ENCODE measurements at places on chromosomes 11 and 22.

GRCh38 chr11:125407046-125407445 lies 89.0 kb downstream of the FEZ1 start:
- no peak for DNase-seq

DNA sequence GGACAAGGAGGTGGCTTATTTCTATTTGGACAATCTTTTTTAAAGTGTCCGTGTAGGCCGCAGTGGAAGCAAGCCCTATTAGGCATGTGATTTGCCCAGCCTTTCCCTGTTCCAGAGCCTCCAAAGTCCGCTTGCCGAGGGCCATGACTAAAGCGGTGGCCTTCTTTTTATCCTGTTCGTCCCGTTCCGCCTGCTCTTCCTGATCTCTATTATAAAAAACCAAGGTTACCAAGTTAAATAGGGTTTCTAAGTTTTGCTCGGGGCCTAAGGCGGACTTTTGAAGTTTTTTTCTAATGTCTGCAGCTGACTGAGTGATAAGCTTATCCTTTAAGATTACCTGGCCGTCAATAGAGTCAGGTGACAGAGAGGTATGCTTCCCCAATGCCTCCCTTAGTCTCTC lies 21.6 kb upstream of the MUC15 start:
- no peak for DNase-seq

DNA sequence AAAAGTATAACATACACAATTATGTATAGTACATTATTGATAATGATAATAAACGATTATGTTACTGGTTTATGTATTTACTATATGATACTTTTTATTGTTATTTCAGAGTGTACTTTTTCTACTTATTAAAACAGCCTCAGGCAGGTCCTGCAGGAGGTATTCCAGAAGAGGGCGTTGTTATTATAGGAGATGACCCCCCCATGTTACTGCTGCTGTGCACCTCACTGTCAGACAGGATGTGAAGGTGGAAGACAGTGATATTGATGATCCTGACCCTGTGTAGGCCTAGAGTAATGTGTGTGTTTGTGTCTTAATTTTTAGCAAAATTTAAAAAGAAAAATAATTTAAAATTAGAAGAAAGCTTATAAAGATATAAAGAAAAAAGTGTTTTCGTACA lies 57.6 kb downstream of the REXO2 start:
- DNase-seq, result no peak

GRCh38 chr11:16126362-16126761 lies 230.0 kb downstream of the SOX6 start:
- DNase-seq, result no peak

- DNase-seq, result no peak
Measured at GRCh38 chr11:35316161-35316560, 103.2 kb downstream of the SLC1A2 start.

DNA sequence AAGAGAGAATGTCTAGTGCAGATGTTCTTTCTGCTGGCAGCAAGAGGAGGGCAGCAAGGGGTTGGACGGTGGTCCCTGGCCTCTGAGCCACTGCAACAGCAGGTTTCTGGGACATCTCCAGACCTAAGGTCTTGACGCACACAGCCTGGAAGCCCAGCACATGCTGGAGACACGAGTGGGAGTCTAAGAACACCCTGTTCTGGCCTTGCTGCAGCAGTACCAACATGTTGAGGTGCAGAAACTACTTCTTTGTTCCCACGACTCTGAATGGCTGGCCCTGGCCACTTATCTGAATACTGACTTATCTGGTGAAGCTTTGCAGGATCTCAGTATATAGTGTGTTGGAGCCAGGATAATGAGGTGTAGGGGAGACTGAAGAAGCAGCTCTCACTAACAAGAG lies 6.8 kb downstream of the MICAL2 start:
- DNase-seq, result no peak

DNA sequence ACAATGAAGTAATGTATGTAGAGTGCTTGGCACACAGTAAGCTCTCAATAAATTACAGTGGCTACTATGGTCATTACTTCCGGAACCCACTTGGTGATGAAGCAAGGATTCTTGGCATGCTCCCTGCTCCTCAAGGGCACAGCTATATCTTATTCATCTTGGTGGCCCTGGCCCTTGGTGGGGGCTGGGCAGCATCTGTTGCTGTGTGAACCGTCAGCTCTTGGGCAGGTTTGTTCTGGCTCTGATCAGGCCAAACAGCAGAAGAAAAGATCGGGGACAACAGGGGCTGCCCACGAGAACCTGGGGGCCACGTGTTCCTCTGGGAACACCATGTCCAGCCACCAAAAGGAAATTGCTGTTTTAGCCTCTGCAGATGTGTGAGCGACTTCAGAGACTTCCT lies 136.9 kb upstream of the SYT13 start:
- no peak for DNase-seq

DNA sequence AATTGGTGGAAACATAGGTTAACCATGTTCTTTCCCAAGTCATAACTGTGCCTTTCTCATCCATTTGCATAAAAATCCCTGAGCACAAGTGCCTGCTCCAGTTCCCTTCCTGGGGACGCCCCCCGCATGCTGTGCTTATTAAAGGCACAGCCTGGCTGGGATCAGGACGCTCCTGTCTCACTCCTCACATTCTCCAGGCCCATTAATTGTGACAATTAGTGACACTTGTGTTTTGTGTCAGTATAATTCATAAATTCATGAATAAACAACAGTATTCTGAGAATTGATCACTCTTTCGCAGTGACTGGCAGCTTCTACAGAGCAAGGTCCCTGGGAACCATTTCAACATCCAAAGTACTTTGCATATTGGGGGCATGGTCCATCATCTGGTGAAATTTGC lies 1354.4 kb downstream of the TBC1D22A start:
- no peak for DNase-seq

GRCh38 chr11:8788616-8789015 lies 106.0 kb downstream of the RPL27A start:
- DNase-seq, result no peak

DNA sequence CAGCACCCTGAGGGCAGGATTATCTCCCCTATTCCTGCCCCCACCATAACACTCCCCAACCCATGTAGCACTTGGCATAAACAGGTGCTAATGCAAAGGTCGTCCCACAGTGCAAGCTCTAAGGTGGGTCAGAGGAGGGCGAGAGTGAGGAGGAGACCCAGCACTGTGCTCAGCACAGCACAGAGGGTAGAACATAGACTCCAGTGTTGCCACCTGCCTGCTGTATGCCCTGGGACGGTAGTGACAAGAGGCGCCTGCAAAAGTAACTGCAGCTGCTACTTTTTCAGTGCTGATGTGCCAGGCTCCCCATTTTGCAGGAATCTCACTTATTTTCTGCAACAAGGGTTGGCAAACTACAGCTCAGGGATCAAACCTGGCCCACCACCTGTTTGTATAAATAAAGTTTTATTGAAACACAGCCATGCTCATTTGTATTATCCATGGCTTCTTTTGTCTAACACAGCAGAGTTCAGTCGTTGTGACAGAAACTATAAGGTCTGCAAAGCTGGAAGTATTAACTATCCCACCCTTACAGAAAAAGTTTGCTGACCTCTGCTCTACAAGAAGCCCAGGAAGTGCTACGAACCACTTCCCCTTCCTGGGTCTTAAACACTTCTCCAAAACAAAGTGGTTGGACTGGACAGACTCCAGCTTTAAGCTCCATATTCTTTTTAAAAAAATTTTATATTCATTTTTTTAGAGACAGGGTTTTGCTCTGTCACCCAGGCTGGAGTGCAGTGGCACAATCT lies 16.9 kb upstream of the CDC42BPG start:
- DNase-seq, result no peak

- no peak for DNase-seq
Measured at GRCh38 chr22:19663821-19664355, 50.4 kb upstream of the SEPTIN5 start.

- no peak for DNase-seq
Measured at GRCh38 chr11:78647986-78648875, 73.6 kb upstream of the NARS2 start.

GRCh38 chr11:74776546-74776945 lies 27.9 kb downstream of the RNF169 start:
- DNase-seq, result no peak

DNA sequence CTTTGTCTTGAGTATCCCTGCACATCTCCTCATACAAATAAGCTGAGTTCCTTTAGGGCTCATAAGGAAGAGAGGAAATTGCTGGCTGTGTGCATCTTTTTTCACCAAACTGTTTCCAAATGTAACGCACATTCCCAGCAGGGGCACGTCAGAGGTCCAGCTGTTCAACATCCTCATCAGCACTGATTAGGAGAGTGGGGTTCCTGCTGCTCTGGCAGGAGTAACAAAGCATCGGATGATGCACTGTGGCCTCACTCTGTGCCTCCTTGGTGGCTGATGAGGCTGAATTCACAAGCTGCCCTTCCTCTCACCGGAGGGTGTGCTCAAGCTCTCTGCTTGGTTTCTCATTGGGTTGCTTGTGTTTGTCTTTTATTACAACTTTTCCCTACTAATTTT lies 35.5 kb upstream of the SLC25A1 start:
- DNase-seq, result no peak

DNA sequence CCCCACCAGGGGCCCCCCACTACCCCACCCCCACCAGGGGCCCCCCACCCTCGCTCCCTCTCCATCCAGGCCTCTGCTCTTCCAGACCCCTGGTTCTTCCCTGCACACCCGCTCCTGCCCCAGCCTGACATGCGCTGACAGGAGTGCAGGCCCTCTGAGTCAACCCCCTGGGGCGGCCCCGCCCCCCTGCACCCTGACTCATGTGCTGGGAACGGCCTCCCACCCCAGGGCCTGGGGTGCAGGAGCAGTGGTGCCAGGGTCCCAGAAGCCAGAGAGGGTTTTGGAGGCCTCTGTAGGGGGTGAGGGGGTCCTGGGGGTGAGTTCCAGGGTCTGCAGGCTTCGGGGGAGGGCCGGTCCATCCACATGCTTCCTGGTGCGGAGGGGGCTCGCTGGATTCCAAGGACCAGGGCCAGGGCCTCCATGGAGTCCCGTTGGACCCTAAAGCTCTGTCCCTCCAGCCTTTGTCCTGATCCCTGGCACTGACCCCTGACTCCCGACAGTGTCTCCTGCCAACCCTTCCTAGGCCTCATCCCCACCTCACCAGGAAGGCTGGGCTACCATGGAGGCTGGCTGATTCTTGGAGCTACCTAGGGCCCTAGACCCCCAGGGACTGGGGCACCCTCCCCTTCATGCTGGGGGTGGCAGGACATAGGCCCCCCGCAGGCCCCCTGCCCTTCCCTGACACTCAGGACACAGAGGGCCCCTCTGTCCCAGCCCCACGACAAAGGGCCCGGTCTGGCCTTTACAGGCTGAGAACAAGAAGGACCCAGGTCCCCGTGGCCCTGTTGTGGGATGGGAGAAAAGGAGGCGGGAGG lies 583 bp upstream of the PKP3 start:
- no peak for DNase-seq

DNA sequence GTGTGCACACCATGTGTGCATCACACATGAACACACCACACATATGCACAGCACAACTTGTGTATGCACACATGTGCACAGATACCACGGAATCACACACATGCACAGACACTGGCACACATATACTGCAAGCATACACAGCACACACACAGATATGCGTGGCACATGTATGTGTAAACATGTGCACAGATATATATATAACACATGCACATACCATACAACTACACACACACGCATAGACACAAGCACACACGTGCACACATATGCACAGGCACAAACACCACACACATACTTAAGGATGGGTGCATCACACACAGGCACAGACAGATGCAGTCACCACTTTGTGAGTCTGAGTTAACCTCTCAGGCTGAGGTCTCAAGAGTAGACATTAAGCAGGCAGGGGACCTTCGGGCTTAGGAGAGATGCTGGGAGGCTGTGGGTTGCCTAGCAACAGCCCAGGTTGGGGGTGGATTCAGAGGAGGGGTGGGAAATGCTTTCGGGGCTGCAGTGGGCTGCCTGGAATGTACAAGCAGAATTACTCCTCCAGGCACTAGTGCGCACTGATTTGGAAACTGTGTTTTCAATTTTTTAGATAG lies 82.9 kb downstream of the MYO18B start:
- DNase-seq, result no peak

- no peak for DNase-seq
Measured at GRCh38 chr11:6962673-6963072, 36.4 kb downstream of the ZNF215 start.

- no peak for DNase-seq
Measured at GRCh38 chr11:7253800-7254199, 2.1 kb downstream of the SYT9 start.

GRCh38 chr11:62959422-62959980 lies 25.3 kb downstream of the SLC22A6 start:
- DNase-seq, result no peak

DNA sequence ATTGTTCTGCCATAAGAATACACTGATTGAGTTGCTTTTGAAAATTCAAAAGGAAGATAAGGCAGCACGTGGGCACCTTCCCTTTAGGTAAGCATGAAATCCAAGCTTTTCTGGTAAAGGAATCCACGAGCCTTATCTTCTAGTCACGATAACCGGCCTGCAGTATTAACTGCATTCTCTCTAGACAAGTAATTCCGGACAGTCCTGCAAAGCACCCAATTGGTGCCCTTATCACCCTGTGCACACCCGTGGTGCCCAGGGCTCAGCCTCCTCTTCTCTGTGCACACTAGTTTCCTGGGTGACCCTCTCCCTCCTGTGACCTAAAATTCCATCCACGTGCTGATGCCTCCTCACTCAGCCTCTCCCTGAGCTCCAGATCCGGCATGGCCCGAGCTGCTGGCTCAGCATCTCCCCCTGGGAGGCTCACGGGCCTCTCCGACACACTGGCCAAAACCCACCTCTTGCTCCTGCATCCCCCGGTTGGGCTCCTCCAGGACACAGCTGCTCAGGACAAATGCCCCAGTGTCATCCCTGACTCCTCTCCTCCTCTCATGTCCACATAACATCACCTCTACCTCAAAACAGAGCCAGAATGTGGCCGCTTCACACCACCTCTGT lies 63.7 kb downstream of the PACSIN2 start:
- no peak for DNase-seq

DNA sequence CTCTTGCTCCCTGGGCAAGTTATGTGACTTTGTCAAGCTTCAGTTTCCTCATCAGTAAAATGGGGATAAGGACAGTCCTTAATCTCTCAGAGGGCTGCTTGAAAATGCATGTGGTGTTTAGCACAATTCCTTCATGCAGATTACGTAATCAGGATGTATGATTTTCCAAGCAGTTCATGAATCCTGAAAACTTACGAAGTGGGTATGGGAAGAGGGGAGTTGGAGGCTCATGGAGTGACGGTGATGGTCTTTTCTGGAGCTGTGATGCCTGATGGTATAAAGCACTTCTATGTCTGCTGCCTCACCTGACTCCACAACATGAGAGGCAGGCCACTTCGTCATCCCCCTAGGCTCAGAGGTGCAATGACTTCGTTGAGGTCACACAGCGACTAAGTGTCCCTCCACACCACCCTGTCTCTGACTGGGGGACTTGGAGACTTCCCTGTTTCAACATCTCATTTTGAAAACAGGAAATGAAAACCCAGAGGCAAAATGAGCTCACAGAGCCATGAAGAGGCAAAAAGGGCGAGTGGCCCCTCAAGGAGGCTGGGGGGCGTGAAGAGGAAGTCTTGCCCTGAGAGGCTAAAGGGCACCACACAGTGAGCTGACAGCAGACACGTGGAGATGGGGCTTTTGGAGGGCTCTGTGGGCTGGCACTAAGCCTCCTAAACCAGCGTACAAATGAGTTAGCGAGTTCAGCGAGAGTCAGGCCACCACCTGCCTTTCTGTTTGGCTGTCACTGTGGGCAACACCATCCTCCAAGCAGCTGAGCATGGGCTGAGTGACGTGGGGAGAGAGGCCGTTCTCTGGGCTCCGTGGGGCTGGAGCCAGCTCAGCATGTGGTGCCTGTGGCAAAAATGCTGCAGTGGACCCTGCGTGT lies 10.1 kb downstream of the MCM5 start:
- peak; percentile 21 for DNase-seq

- no peak for DNase-seq
Measured at GRCh38 chr11:30735946-30736345, 149.8 kb upstream of the MPPED2 start.
